ENCODE measurements at places on chromosomes 5 and 9. TPM values are rescaled to one million over a fixed set of nuclear protein-coding genes. Genes with fewer than 3 reads are reported as not detected.

The KIF24 gene
- total RNA-seq = 0.45 TPM

The SPINK4 gene
- total RNA-seq = not detected

DNA sequence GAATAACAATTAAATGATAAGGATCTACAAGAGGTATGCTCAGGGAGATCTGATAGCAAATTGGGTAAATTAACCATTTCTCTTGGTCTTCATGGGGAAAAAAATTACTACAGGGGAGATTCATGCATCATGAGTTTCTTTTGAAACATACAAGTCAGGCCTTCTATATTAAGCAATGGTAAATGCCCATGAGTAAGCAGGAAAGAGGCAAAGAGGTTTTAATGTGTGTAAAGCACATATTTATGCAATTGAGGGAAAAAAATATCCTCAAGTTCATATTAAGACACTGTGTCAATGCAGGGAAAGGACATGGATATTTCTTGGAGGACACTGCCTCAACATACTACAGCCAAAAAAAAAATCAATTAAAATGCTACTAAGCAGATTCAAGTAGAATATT is 73.4 kb upstream of the NR4A3 start:
- no peak for DNase-seq

The PKN3 gene
- total RNA-seq = 5.9 TPM

DNA sequence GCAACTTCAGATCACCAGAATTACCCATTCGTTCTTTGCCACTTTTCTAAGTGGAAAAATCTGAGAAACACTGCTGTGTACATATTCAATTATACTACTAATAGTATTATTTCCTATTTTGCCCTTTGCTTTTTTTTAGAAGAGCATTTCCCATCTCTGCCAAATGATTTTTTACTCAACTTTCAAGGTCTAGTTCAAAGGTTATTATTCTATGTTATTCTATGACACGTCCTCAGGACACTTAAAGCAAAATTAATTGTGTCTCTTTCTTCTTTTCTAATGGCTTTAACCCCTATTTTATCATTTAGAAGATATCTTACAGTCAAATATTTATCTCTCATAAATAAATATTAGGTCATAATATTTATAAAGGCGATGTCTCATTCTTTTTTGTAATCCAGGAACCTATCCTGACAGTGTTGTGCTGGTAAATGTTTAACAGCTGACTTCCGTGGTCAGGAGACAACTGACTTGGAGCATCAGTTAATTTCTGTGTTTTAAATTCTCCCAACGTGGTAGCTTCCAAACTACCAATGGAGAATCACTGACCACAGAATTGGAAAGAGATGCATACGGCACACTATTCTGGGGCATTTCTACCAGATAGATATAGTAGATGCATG is 375.2 kb downstream of the ARRDC3 start:
- DNase-seq = no peak

The SLC6A18 gene
- total RNA-seq = not detected

DNA sequence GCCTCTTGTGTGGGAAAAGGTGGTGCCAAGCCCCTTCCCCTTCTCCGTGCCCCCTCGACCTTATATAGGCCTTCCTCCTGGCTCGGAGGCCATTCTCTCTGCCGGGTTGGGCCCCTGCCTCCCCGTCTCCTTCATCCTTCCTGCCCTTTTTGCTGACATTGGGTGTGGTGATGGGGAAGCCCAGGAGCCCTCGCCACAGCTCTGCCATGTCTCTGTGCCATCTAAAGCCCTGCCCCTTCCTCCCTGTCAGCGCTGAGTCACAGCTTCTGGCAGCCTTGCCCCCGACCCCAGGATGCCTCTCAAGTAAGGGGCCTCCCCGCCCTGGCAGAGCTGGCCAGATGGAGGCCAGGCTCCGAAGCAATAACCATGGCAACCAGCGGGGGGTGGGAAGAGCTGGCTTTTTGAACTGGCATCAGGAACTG is 30.4 kb downstream of the JADE2 start:
- peak; percentile 67 for DNase-seq

The TICAM2 gene
- total RNA-seq = 3.0 TPM

- no peak for DNase-seq
Observed at GRCh38 chr5:101977729-101978345, 318.2 kb downstream of the SLCO4C1 start.

- no peak for DNase-seq
Observed at GRCh38 chr5:104045987-104046386, 483.4 kb upstream of the NUDT12 start.

DNA sequence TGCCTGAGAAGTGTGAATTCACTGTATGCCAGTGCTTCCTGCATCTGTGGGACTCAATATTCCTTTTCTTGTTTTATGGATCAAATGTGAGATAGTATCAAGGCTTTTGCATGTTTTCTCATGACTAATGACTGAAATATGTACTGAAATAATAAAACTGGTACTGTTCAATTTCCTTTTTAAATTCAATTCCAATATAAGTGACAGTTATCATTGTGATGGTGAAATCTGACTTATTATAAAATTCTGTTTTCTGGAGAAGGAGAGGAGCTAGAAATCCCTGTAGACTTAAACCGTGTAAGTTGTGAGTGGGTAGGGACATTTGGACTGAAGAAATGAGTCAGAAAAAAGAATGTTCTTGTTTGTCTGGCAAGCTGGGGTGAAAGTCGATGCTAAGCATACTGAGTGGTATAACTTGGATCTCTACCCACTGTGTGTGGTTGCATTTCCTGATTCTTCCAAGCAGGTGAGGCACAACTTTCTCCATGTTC is 245.2 kb downstream of the EFNA5 start:
- no peak for DNase-seq

DNA sequence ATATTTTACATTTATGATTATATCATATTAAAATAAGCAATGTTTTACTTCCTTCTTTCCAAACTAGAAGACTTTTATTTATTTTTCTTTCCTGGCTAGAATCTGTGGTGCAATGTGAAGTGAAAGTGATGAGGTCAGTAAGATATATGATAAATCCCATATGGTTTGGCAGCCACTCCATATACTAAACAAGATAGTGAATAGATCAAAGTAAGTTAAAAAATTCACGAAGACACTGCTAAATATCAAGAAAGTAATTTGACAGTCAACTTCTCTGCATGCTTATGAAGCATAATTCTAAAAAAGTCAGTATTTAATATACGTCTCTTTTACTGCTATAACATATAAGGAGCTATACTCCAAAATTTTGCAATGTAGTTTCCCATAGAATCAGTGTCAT is 972.8 kb downstream of the DTWD2 start:
- DNase-seq = no peak

DNA sequence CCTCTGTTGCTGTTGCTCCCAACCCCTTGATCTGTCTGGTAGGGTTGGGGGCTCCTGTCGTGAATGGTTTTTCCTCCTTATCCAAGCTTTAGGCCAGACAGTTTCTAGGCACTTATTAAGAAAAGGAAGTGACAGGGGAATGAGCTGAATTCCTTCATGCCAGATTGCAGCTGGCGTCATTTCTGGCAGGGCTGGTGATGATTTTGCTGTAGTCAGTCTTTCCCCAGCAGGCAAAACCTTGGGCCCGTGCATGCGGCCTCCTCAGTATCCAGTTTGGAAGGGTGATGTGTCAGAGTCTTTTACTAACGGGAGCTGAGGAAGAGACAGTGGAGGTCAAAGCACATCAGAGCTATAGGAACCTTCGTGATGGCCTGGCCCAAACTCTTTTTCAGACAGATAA is 58.8 kb downstream of the COL27A1 start:
- DNase-seq = peak; percentile 63

- DNase-seq = no peak
Observed at GRCh38 chr5:25891691-25892090, 1146.7 kb downstream of the CDH9 start.

The CEL gene
- 7.2 TPM for total RNA-seq

GRCh38 chr9:80378669-80379293 is 807.0 kb downstream of the TLE4 start:
- DNase-seq = no peak

GRCh38 chr9:800591-801150 is 40.8 kb upstream of the DMRT1 start:
- DNase-seq = no peak

DNA sequence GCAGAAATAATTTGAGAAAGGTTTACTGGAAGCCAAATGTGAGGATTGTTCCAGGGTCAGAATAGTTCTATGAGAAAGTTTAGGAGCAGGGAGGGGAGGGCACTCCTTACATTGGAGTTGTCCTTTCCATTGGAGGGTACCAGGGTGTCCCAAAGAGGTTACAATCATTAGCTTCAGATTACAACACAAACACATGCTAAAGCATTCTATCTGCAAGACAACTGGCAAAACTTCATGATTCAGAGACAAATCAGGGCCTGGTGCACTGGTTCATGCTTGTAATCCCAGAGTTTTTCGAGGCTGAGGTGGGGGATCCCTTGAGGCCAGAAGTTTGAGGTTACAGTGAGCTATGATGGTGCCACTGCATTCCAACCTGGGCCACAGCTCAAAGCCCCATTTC is 51.8 kb downstream of the NSUN2 start:
- DNase-seq = no peak

DNA sequence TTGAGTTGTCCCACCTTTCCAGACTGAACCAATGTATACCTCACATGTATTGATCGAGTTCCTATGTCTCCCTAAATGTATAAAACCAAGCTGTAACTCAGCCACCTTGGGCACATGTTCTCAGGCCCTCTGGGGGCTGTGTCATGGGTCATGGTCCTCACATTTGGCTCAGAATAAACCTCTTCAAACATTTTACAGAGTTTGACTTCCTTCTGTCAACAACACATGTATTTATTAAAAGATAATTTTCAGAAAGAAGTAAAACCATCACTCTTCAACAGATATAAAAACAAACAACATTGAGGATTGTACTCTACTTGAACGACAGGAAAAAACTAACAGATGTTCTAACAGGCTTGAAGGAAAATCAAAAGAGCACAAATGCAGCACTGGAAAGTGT is 4.5 kb downstream of the CMBL start:
- no peak for DNase-seq

The LECT2 gene
- total RNA-seq = not detected

The GGTA1 gene
- total RNA-seq = 28.3 TPM

The BTNL9 gene
- 37.8 TPM for total RNA-seq

The MACIR gene
- 4.7 TPM for total RNA-seq

- peak; percentile 40 for DNase-seq
Observed at GRCh38 chr9:100473276-100474081, 530 bp downstream of the TMEFF1 start.

- DNase-seq = no peak
Observed at GRCh38 chr5:91135475-91136248, 247.5 kb downstream of the ARRDC3 start.

- no peak for DNase-seq
Observed at GRCh38 chr9:15111071-15111470, 195.9 kb downstream of the TTC39B start.

- no peak for DNase-seq
Observed at GRCh38 chr5:43367909-43368669, 44.1 kb downstream of the CCL28 start.

DNA sequence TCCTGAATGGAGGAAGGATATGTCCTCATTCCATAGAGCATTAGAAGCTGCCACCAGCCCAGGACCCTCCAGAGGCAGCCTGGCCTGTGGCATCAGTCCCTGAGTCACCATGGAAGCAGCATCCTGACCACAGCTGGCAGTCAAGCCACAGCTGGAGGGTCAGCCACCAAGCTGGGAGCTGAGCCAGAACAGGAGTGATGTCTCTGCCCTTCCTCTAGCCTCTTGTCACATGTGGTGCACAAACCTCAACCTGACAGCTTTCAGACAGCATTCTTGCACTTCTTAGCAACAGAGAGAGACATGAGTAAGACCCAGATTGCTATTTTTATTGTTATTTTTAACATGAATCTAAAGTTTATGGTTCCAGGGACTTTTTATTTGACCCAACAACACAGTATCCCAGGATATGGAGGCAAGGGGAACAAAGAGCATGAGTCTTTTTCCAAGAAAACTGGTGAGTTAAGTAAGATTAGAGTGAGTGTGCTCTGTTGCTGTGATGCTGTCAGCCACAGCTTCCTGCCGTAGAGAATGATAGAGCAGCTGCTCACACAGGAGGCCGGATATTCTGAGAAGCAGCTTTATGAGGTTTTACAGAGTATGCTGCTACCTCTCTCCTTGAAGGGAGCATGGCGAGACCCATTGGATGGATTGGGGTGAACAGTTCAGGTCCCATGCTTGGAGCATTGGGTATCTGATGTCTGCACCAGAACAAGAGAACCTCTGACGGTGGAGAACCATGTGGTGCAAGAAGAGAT is 13.0 kb upstream of the CYFIP2 start:
- no peak for DNase-seq

DNA sequence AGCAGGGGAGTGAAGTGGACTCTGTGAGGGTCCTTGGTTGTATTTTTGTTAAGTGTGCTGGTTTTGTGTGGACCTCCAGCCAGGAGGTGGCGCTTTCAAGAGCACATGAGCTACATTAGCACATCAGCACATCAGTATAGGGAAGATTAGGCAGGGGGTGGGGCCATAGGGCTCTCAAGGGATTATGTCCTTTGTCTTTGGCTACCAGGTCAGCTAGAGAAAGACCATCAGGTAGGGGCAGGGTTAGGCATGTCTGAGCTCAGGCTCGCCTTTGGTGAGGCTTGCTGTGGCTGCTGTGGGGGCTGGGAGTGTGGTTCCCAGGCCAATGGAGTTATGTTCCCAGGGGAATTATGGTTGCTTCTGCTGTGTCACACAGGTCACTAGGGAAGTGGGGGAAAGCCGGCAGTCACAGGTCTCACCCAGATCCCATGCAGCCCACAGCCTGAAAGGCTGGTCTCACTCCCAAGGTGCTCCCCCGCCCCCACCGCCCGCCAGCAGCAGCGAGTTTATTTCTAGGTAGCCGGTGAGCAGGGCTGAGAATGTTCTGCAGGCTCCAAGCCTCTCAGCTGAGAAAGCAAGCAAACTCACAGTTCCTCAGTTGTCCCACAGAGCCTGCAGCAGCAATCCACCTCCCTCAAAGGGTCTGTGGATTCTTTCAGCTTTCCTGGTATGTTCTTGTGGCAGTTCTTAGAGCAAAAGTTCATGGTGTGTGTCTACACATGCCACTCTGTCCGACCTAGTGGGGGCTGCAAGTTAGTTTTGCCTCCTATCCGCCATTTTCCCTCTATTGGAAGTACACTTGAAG is 13.7 kb downstream of the OR1J1 start:
- DNase-seq = no peak
